ENCODE measurements at places on chromosomes 12 and 14.

GRCh38 chr12:125128439-125129178 is 63.4 kb downstream of the AACS start:
- no peak for DNase-seq

- no peak for DNase-seq
Observed at GRCh38 chr12:59142183-59142790, 222.0 kb upstream of the LRIG3 start.

DNA sequence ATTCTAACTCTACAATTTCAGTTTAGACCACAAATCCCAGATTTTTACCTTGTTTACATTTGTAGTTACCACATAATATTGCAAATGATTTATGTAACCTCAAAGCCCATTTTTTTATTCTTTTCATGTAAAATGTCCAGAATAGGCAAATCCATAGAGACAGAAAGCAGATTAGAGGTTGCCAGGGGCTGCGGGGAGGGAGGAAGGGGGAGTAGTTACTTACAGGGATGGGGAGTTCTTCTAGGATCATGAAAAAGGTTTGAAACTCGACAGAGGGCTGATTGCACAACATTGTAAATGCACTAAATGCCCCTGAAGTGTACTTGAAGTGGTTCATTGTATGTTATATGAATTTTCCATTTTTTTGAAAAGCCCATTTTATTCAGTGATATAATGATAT is 66.5 kb downstream of the PPP2R5C start:
- DNase-seq, result no peak

GRCh38 chr14:30077946-30078345 is 150.3 kb upstream of the PRKD1 start:
- DNase-seq, result no peak

DNA sequence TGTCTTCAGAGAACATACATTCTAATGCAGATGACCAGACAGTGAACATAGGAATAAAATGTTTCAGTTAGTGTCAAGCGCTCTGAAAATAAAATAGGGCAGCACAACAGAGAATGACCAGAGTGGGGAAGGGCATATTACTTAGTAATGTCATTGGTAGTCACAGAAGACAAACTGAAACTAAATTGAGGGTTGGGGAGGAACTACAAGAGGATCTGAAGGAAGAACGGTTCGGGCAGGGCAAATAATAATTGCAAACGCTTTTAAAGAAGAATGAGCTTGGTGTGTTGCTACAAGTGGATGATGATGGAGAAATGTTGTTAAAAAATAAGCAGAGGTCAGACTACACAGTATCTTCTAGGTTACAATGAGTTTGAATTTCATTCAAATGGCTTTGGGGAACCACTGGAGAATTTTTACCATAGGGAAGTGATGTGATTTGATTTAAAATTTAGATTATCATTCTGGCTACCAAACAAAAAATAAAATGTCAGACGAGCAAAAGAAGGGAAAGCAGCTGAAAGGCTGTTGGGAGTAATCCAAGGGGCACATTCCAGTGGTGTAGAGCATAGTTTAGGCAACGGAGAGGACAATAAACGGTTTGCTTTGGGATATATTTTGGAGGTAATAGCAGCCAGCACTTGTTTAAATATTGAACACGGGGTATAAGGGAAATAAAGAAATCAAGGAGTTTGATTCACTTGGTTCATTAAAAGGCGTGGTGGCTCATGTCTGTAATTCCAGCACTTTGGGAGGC is 56.3 kb upstream of the SLC6A13 start:
- no peak for DNase-seq

DNA sequence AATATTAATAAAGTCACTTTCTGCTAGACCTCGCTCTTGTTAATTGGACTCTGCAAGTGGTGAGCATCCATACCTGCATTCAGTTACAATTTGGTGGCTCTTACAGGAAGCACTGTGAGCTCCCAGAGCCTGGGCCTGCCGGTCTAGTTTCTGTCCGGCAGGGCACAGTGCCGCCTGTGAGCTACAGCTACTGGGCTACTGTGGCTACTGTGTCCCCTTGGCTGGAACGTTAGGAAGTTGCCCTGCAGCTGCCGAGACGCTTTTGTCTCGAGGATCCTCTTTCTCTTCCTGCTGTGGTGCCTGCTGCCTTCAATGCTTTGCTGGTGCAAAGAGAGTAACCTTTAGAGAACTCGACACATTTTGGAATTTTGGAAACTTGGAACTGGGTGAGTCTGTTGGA is 44.6 kb upstream of the PTGDR start:
- no peak for DNase-seq

GRCh38 chr14:78341827-78342389 is 171.7 kb downstream of the NRXN3 start:
- no peak for DNase-seq

DNA sequence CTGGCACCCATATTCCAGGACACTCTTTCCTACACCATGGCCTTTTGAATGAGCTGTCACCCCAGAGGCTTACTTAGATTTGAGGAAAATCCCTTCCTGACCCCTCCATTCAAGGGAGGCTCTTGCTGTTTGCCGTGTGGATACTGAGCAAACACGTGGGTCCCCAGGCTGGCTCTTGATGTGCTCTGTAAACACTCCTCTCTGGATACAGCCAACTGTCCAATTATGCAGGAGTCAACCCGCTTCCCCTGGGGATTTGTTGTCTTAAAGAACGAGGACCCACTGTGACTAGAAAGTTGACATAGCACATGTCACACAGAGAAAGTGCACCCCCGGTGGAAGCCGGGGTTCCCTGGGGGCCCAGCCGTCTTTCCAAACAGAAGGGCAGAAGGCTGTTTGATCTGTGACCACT is 75.8 kb upstream of the CEP83 start:
- no peak for DNase-seq

DNA sequence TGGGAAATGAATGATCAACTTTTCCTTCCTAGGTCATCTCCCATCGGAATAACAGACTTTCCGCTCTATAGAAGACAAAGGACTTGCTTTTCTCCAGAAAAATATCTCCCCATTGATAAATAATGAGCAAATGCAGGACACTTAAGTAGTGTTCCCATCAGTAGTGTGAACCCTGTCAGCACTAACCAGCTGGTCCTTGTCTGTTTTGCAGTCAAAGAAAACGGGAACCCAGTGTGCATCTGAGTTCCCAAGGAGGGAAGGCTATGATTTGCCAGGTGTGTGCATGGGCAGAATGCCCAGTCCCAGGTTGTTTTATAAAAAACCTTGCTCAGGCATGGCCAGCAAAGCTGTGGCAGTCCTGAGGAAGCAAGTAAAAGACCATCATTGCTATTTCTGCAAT is 256.5 kb upstream of the HMGA2 start:
- DNase-seq, result no peak

DNA sequence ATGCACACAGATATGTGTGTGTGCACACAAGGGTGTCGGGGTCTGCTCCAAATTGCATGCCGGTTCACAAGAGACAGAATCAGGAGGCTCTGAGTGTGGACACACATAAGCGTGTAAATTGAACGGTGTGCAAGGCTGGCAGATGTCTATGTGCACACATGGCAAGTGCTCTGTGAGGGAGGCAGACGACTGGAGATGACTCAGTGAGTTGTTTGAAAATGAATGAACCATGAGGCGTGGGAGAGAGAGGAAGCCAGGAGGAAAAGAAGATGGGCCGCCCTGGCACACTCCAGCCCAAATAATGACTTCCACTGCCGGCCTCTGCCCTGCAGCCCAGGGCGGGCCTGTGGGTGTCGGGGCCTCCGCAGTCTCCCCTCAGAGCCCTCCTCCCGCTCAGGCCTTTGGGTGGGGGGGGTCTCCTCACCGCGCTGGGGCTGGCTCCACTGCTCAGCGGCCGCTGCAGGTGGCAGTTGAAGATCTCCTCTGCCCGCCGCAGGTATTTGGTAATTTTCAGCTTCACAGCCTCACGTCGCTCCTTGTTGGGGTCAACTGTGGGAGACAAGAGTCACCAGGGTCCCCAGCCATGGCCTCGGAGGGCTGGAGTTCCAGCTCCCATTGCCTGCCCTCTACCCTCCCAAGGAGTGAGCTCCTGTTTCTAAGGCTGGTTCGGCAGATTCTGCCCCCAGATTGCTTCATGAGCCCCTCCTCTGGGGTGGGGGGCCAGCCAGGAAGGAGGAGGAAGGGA is 3.5 kb downstream of the RPS6KL1 start:
- DNase-seq, result no peak

DNA sequence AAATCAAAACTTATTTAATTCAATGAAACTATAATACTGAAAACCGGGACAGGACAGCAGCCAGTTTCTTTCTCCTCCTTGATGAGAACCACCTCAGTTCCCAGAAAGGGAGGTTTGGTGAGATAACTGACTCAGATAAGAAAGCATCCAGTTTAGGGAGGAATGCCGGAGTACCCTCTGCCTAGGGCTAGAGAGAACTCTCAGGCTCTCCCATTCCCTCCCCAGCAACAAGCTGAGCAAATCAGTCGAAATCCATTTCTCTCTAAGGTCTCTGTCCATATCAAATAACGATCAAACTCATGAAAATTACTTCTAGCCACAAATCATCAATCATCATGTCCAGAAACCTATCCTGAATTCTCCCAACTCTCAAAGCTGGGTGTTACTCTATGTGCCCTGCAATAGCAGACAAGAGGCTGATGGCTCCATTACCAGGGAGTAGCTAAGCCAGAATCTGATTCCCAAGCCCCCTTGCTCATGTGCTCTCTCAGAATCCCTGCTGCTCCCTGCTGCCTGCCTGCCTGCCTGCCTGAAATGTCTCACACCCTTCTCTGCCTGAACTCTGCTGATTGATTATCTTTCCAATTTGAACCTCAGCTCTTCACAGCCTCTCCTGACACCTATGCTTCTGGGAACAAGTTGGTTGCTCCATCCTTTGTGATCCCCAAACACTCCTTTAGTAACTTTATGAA is 49.4 kb downstream of the SLC25A47 start:
- DNase-seq, result no peak

- DNase-seq, result no peak
Observed at GRCh38 chr14:88775532-88775931, 17.2 kb downstream of the EML5 start.

DNA sequence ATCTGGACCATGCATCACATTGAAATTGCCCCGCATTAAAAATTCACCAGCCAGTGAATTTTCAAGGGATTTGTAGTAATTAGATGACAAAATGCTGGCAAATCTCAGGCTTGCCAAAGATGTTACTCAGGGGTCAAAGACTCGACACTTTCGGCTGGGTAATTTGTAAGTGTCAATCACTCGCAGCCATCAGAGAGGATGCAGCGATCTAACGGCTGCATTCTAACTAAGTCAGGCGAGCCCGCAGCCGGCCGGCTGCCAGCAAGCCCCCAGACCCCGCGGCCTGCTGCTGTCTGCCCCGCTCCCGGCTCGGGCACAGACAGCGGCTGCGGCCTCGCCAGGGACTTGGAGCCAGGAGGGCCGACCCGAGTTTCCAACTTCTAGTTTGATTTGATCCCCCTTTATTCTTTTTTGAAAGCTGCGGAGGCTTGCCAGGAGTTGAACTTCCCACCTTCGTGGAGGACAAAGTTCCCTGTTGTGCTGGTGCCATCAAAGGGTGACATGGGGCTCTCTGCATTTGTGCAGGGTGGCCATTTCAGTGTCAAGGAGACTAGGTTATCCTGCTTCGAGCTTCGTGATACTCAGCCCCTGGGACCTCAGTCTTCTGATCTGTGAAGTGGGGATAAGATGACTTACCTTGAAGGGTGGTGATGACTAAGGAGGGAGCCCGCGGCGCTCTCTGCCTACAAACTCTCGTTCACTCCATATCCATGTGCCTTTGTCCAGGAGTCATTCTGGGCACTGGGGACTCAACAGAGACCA is 169.9 kb downstream of the RBM19 start:
- no peak for DNase-seq

DNA sequence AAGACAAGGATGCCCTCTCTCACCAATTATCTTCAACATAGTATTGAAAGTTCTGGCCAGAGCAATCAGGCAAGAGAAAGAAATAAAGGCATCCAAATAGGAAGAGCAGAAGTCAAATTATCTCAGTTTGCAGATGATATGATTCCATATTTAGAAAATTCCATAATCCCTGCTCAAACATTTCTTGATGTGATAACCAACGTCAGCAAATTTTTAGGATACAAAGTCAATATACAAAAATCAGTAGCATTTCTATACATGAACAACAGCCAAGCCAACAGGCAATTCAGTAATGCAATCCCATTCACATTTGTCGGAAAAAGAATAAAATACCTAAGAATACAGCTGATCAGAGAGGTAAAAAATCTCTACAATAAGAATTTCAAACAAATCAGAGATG is 969.7 kb upstream of the USP15 start:
- no peak for DNase-seq

- no peak for DNase-seq
Observed at GRCh38 chr12:93668919-93669418, 8.2 kb upstream of the CRADD start.

DNA sequence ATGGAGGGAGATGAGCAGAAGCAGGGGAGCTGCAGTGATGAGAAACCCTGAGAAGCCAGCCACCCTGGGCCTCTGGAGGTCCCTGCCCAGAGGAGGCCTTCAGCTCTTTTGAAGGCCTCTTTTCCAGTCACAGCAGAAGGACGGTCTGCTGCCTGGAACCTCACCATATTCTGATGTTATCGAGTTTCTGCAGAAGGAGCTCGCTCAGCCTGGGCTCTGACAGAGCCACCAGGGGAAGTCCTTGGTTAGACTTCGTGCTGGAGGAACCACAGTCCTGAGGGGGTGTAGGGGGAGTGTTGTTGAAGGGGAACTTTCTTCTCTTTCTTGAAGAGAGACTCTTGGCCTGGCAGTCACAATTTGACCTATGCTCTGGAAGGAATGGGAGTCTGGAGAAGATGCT is 25.1 kb upstream of the BATF start:
- DNase-seq, result no peak

- no peak for DNase-seq
Observed at GRCh38 chr14:97490521-97491070, 693.4 kb downstream of the VRK1 start.

DNA sequence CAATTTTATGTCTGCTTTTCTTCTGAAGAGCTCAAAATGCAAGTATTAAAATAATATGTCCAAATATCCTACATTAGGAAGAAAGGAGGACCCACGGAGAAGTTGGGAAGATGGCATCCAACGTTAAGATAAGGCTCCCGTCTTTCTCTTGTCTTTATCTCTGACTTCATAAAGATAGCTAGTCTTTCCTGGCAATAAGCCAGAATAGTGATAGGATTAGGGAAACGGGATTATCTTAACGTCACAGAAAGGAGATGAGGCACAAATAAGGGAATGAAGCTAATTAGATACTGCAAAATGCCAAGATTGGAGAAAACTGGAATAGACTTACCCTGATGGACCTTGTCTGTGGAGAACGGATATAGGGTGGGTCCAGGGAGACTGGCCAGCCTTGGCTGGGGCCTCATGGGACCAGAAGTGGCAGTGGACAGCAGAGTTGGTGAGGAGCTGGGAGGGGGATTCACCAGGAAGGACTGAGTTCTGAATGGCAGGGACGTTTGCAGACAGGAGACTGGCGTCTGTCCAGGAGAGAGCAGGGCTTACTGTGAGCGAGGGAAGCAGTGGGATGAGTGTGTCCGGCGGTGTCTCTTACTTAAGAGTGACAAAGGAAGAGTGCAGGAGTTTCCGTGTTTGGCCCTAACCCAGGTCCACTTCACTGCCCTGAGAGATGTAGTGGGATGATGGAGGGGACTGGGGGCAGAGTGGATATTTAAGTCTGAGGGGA is 119.9 kb downstream of the CACNA1C start:
- no peak for DNase-seq

GRCh38 chr12:99911967-99912366 is 72.8 kb downstream of the ANKS1B start:
- DNase-seq, result no peak

GRCh38 chr12:132623072-132623869 is 4.7 kb downstream of the P2RX2 start:
- DNase-seq, result no peak

GRCh38 chr12:68113644-68114043 is 45.9 kb downstream of the IFNG start:
- peak; percentile 21 for DNase-seq

GRCh38 chr12:39935839-39936238 is 170.0 kb downstream of the SLC2A13 start:
- no peak for DNase-seq

GRCh38 chr12:108853981-108854446 is 3.4 kb downstream of the SSH1 start:
- no peak for DNase-seq

Data from T-helper 1 cell (primary cell).